ENCODE measurements at places on chromosomes 6 and 20.

GRCh38 chr6:53230775-53231467, 82.3 kb upstream of the GCM1 start:
- no peak for DNase-seq

DNA sequence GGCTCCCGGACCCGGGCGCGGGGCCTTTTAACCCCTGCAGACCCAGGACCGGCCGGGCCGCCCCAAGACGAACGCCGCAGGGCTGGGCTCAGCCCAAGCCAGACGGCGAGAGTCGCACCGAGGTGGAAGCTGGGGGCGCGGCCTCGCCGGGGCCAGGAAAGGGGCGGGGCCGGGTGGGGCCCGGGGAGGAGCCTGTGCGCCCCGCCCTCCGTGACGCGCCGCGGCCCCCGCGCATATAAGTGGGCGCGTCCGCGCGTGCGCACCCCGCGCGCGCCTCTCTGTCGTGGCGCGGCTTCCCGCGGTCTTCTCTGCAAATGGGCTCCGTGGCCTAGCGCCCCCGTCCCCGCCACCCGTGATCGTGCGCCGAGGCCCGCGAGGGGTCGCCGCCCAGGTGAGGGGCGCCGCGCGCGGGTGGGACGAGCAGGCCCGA, at the start of gene PPDPF:
Gene PPDPF (plus strand): TSS at position 262 of the 430 bp plus-strand sequence. CDS start 544 bp downstream, outside the sequence.
- peak; percentile 64 for DNase-seq

- DNase-seq, result no peak
Measured at GRCh38 chr6:2378046-2378657, 132.7 kb upstream of the GMDS start.

- DNase-seq, result no peak
Measured at GRCh38 chr6:25921525-25922203, 8.8 kb downstream of the SLC17A2 start.

DNA sequence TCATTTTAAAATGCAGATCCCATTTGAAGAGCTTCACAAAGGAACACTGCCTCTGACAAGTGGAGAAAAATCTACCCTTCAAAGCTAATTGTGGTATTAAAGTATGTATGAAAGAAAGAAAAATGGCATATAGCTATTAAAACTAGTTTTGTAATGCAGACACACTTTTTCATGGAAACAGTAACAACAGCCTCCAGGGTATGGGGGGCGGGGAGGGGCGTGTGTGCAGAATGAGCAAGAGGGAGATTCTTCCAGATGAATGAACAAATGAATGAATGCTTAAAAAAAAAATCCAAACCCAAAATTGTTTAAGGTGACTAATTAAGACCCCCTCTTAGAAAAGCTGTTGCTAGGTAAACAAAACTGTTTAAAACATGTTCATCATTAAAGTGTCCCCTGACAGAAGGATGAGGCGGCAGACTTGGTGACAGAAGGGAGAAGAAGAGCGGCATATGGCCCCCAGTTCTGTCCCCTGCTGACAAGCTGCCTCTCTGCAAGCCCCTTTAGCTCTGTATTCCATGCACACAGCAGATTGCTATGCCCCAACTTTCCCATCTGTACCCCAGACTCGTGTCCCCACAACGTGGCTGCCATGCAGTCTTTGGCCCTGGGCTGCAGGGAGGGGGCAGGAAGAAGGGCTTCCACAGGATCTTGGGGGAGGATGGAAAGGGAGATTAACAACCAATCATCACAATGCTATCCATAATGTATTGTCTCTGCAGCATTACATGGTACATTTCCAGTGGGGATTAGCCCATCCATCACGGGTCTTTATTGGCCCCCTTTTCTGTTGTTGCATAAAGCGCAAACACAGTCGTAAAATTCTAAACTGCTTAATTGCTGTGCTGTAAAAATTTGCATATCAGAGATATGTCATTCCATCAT, 108.4 kb upstream of the OLIG3 start:
- DNase-seq, result no peak

DNA sequence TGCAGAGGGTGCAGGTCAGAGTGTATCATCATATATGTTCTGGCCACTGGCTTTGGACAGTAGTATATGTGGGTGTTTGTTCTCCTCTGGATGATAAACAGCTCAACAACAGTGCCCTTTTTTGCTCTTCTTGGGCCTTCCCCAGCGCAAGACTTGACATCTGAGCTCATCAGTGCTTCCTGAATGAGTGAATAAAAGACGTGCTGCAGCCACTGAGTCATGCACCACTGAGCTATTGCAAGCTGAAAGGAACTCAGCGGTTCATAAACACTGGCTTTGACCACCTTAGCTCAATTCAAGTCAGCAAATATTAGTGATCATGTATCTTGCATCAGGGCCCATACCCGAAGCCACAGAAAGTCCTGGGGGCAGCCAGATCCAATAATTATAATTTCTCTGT, 105.3 kb upstream of the KCNG1 start:
- no peak for DNase-seq

DNA sequence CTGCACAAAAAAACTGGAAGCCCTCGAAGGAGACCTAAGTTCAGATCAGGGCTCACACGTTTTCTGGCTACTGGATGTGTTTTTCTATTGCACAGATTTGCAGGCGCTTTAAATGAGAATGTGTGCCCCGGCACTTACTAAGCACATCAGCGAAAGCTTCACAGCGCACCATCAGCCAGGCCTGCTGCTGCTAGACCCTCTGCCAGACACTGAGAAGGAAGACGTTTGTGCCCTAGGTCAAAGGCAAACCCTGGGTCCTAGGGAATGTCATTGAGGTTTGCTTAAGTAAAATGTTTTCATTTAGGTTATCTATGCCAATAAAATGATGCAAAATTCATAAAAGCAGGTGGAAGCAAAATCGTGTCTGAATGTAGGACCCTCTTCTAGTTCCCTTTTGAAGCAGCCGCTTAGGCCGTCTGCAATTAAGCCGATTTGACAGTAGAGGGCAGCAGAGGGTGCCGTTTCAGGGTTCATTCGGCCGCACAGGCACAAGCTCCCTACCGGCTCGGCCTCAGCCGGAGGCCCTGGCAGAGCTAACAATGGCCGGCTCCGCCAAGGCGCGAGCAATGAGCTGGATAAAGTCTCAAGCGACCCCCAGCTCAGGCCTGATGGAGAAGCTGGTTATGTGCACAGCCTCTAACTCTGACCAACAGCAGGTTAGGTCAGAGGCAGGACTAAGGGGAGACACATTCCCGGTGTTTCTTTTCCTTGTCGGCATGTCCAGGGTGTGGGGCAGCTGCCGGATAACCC, 107.2 kb upstream of the FOXA2 start:
- DNase-seq, result peak; percentile 25

DNA sequence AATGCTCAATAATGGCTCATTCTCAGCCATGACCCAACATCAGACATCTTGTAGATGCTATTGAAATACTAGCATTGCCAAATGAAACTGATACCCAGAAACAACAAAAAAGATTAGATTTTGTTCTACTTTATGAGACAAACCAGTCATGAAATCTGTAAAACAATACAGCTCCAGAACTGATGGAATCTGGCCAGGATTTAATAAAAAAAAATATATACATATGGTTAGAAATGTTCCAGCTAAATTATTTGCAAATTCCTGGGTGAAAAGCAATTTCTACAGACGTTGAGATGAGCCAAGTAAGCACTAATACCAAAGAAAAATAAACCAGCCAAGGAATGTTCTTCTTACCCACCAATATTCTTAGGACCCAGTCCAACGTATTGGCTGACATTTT, 201.3 kb downstream of the EPHA7 start:
- DNase-seq, result no peak

DNA sequence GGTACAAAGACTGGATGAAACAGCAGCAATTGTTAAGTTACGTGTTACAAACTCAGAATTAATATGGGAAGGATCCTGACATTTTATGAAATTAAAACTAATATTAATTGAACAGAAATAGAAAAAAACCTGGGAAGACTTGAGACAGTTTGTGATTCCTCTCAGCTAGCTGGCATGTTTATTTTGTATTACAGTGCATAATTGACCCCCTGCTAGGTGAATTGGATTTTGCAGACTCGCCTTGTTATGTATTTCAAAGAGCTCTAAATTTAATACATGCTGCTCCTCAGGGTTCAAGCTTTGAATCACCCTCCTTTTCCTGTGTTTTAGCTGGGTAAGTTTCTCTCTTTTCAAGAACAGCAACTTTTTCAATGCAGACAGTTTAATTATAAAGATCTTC, 339.4 kb downstream of the PLCB1 start:
- no peak for DNase-seq

GRCh38 chr20:4894981-4895381, 106.3 kb downstream of the SLC23A2 start:
- no peak for DNase-seq

DNA sequence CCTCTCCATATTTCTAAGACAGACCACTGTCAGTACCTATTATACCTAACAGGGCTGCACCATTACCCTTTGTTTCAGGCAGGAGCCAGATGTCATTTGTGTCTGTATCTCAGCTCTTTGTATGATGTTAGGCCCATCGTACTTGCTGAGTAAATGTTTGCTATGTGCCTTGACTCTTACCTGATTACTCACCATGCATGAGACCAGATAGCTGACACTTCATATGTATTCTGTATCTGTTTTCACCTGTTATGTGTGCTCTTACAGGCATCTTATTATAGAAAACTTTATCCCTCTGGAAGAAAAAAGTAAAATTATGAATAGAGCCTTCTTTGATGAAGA, 31.7 kb upstream of the ASXL1 start:
- DNase-seq, result no peak

DNA sequence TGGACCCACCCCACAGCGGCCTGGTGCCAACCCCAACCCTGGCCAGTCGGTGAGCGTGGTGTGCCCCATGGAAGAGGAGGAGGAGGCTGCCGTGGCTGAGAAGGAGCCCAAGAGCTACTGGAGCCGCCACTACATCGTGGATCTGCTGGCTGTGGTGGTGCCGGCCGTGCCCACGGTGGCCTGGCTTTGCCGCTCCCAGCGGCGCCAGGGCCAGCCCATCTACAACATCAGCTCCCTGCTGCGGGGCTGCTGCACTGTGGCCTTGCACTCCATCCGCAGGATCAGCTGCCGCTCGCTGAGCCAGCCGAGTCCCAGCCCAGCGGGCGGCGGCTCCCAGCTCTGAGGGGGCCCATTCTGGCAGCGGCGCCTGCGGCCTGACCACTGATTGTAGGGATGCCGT, 23.2 kb downstream of the SDCBP2 start:
- no peak for DNase-seq

DNA sequence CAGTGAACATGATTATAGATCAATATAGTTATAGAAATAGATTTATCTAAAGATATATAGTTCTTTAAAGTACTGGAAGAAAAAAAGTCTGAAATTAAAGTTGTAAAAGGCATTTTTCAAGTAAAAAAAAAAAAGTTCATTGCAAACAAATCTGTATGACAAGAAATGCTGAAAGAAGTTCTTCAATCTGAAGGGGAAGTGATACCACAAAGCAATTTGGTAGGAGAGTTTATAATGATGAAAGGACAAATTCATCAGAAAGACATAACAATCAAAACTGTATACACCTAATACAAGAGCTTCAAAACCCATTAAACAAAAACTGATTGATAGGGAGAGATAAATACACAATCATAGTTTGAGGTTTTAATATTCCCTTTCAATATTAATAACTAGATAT, 14.1 kb downstream of the HUS1B start:
- no peak for DNase-seq

DNA sequence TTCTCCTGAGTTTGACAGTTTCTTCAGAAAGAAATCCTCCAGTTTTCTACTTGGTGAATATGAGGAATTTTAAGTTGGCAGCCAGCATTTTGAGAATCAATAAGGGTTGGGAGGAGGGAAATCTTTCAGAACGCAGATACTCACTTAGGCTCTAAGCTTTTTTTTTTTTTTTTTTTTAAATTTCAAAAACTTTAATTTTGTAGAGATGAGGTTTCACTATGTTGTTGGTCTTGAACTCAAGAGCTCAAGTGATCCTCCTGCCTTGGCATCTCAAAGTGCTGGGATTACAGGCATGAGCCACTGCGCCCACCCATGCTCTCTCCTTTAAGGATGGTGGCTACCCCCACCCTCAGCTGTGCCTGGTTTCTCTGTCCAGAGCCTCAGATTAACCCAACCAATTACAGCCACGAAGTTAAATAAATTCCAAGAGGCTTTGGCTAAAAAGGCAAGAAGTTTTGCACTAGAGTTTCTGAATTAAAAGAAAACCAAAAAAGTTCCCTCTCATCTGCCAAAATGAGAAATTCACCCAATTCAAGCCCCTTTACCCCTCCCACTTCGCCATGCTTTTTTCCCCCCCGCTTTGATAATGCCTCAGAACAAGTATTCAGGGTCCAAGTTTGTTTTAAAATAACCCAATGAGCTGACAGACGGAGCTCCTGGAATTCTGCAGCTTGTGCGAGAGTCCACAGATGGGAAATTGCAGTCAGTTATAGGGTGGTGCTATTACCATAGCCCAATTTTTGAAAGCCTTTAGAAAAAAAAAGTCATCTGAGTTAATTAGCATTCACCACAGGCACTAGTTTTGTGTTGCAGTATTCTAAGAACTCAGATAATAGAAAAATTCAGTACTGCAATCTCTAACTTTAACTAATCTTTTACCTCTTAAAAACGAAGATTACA, 94.3 kb upstream of the BEND3 start:
- DNase-seq, result no peak
